ENCODE measurements at places on chromosomes 11 and 22. TPM values are rescaled to one million over a fixed set of nuclear protein-coding genes. Genes with fewer than 3 reads are reported as not detected.

Gene ZC3H12C
- not detected for total RNA-seq

Gene UBQLNL
- total RNA-seq: 0.13 TPM

Gene FGF3
- not detected for total RNA-seq

Gene RAB38
- 0.41 TPM for total RNA-seq

Gene CREB3L1
- 0.17 TPM for total RNA-seq

Gene MUC6
- total RNA-seq: not detected

Gene SYT12
- total RNA-seq: 0.87 TPM

Gene ABCC8
- total RNA-seq: not detected

Gene POLR2F
- total RNA-seq: 63.5 TPM

Gene PRR33
- not detected for total RNA-seq

Gene C1QTNF4
- not detected for total RNA-seq

Gene CST6
- total RNA-seq: not detected

Gene MS4A12
- total RNA-seq: not detected

Gene MS4A14
- total RNA-seq: 0.18 TPM

Gene CARD18
- total RNA-seq: not detected

Gene MLC1
- total RNA-seq: not detected

Gene TMPRSS6
- not detected for total RNA-seq

Gene KLHL35
- total RNA-seq: not detected

Gene SLC25A18
- not detected for total RNA-seq

Gene SLC22A9
- not detected for total RNA-seq

Gene OR4A16
- total RNA-seq: not detected

Gene KRTAP5-8
- total RNA-seq: not detected

Gene SCGB1D2
- total RNA-seq: not detected

Gene ADM
- total RNA-seq: 0.46 TPM

Gene VSTM5
- not detected for total RNA-seq

Gene PACSIN3
- total RNA-seq: not detected

Gene OSM
- 0.79 TPM for total RNA-seq

Gene DEFB131B
- total RNA-seq: not detected

Gene LMNTD2
- total RNA-seq: 16.9 TPM

Gene DEPDC7
- 1.6 TPM for total RNA-seq

Gene FIBIN
- not detected for total RNA-seq

Gene WBP2NL
- 0.94 TPM for total RNA-seq

Gene HYOU1
- total RNA-seq: 117 TPM

Gene FGF4
- not detected for total RNA-seq

Gene PPP1R14B
- total RNA-seq: 223 TPM

Gene SAA1
- not detected for total RNA-seq

Gene TMEM126B
- 63.2 TPM for total RNA-seq

Gene SLC5A12
- not detected for total RNA-seq

Gene VWA5A
- total RNA-seq: 2.1 TPM

Gene CCDC73
- not detected for total RNA-seq

Gene POU2AF3
- total RNA-seq: not detected

Gene GNAZ
- total RNA-seq: 38.5 TPM

Gene ZP1
- not detected for total RNA-seq

Gene MYEOV
- 7.7 TPM for total RNA-seq

Gene RTN4RL2
- 2.3 TPM for total RNA-seq

Gene RASGRP2
- total RNA-seq: 205 TPM
